Esophagus muscularis mucosa (tissue), 4 donors: ENCODE measurements at places on chromosomes 2 and 18.
A peak's percentile ranks its signal among the peaks of the same experiment; 100 is the strongest.

DNA sequence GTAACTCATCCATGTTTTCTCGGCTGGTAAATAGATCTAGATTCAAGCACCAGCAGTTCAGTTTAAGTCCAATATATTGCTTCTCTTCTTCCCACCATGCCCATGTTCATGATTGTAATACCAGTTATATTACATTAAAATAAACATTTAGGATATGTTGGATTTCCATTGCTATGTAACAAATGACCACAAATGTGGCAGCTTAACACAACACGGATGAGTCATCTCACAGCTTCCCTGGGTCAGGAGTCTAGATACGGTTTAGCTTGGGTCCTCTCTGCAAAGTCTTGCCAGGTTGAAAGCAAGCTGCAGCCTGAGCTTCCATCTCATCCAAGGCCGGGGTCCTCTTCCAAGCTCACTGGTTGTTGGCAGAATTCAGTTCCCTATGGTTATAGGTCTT is 39.4 kb upstream of the SMAD2 start:
- no peak for DNase-seq

GRCh38 chr2:84808279-84808678 is 72.6 kb downstream of the TRABD2A start:
- DNase-seq = no peak

GRCh38 chr18:66731890-66732289 is 128.0 kb upstream of the CDH19 start:
- DNase-seq = no peak

DNA sequence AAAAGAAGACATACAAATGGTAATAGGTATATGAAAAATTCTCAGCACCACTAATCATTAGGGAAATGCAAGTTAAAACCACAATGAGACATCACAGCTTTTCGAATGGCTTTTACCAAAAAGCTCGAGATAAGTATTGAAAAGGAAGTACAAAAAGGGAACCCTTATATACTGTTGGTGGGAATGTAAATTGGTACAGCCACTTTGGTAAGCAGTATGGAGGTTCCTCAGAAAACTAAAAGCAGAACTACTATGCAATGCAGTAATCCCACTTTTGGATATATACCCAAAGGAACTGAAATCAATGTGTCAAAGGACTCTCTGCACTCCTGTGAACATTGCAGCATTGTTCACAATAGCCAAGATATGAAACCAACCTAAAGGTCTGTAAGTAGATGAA is 107.5 kb upstream of the SPATS2L start:
- no peak for DNase-seq

- peak; percentile 24 for DNase-seq
Observed at GRCh38 chr2:60596411-60596810, 43.0 kb upstream of the BCL11A start.

- DNase-seq = no peak
Observed at GRCh38 chr2:58870704-58871103, 629.6 kb upstream of the FANCL start.

DNA sequence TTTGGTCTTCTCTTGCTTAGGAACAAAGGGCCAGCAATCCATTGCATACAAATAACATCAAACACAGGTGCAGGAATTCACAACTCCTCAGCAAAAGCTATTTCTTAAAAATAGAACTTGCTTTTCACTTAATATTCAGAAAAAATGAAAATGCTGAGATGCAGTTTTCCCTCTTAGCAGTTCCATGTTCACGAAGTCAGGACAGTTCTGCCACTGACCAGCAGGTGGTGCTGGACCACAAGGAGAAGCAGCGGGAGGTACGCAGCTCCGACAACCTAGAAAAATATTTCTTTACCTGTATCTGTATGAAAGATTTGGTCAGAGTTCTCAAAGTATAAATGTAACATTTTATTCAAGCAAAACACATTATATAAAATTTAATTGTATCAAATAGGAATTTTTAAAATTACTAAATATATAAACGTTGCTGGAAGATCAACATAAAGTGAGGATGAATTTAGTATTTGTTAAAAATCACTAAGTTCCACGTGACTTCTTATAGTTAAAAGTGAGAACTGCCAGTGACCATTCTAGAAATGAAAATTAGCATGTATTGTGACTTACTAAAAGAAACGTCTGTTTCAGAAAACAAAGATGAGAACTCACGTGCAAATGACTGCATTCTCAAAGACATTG is 48.8 kb downstream of the ADNP2 start:
- DNase-seq = no peak

- no peak for DNase-seq
Observed at GRCh38 chr18:55405893-55406406, 182.0 kb downstream of the TCF4 start.

- DNase-seq = no peak
Observed at GRCh38 chr2:30355306-30355705, 91.7 kb upstream of the LCLAT1 start.

GRCh38 chr18:49521216-49521835 is 34.3 kb upstream of the C18orf32 start:
- peak; percentile 72 for DNase-seq

GRCh38 chr2:238855891-238856580 is 8.2 kb downstream of the TWIST2 start:
- no peak for DNase-seq

GRCh38 chr2:117058366-117058765 is 756.1 kb upstream of the DDX18 start:
- DNase-seq = peak; percentile 34

DNA sequence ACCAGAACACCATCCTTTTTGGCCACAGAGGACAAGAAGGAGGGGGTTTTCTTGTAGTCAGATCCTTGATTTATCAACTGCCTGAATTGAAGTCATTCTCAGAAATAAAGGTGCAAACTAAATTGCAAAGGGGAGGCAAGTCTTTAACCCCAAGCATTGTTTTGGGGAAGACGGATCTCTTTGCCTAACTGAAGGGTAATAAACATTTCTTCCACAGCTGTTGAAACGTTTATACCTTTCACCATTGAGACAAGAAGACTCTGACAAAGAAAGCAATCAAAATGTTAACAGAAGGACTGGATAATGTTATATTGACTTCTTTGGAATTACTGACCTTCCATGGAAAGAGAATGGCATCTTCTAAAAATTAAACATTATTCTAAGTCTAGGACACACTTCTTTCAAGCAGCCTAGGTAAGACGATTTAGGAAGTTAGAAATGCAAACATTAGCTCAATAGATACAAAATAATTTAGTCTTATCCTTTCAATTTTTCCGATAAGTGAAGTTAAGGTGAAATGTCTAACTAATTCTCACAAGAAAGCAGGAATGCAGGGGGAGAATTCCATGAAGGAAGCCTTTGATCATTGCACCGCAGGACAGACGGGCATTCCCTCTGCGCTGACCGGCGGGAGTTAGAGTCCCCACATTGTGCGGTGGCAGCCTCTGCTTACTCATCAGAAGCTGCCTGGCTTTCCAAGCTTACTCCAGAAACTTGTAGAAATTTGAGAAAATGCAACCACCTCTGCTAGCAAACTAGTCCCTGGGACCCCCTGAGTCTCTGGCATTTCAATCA is 69.4 kb upstream of the COPS8 start:
- no peak for DNase-seq

- DNase-seq = no peak
Observed at GRCh38 chr2:205133544-205133943, 548.8 kb upstream of the NRP2 start.

DNA sequence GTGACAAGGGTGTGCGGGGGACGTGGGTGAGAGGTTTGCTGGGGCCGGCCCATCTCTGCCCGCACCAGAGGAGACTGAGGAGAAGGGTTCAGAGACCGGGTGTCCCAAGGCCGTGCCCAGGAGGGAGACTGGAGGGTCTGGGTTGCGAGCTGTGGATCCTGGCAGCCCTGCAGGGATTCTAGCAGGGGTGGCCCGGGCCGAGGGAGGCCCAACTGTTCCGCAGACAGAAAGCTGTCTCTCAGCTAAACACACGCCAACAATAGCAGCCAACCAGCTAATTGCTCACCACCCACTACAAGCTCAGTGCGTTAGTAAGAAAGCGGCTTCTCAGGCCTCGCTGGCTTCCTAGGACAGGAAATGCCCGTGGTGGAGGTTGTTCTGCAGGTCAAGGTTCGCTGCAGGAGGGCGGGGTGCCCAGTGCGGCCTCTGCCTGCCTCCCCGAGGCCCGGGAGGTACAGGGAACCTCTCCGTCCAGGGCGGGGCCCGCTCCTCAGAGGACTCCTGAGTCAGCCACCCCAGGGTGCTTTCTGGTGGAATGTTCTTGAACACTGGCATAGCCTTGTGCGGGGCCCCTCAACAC is 282.0 kb upstream of the PXDN start:
- DNase-seq = no peak

DNA sequence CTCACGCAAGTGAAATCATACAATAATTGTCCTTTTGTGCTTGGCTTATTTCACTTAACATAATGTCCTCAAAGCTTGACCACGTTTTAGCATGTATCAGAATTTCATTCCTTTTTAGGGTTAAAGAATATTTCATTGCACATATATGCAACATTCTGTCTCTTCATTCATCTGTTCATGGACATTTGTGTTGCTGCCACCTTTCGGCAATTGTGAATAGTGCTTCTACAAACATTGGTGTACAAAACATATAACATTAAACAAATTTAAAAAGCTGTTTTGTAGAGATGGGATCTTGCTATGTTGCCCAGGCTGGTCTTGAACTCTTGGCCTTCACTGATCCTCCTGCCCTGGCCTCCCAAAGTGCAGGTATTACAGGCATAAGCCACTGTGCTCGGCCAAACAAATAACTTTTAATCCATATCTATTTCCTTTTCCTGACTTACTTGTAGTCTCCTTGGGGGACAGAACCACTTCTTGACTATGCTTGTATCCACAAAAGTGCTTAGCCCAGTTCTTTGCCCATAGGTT is 209.3 kb downstream of the SLC4A3 start:
- no peak for DNase-seq

- no peak for DNase-seq
Observed at GRCh38 chr18:45702708-45703265, 21.2 kb upstream of the SLC14A1 start.

DNA sequence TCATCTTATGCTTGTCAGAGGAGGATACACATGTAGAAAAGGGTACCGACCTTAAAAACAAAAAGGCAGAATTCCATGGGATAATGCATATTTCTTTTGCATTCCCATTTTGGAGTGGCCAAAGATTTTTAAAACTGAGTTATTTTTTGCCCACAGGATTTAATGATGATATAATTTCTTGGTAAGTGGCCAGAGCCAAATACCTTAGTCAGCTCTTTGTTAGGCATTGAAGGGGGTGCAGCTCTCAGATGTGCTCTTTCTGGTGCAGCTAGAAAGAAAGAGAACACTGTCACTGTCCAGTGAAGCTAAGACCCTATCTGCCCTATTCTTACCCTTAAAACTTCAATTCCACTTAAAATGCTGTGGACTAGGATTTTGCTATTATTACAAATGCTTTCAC is 10.8 kb downstream of the COQ10B start:
- no peak for DNase-seq

DNA sequence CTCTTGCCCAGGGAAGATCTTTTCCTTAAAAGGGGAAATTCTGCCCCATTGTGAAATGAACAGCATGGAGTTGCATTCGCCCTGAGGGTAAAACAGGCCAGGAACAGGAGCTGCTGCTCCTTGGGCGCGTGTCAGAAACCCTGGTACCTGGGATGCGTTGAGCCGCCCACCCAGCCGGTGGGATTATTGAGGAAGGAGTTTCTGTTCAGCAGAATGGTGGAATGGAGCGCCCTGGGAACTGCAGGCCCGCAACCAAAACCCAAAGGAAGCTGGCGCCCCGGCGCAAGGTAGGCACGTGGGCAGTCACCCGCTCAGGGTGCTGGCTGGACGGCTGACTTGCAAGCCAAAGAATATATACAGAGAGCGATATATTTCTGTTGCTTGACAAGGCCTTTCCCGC is 73.5 kb downstream of the MTCL1 start:
- no peak for DNase-seq

DNA sequence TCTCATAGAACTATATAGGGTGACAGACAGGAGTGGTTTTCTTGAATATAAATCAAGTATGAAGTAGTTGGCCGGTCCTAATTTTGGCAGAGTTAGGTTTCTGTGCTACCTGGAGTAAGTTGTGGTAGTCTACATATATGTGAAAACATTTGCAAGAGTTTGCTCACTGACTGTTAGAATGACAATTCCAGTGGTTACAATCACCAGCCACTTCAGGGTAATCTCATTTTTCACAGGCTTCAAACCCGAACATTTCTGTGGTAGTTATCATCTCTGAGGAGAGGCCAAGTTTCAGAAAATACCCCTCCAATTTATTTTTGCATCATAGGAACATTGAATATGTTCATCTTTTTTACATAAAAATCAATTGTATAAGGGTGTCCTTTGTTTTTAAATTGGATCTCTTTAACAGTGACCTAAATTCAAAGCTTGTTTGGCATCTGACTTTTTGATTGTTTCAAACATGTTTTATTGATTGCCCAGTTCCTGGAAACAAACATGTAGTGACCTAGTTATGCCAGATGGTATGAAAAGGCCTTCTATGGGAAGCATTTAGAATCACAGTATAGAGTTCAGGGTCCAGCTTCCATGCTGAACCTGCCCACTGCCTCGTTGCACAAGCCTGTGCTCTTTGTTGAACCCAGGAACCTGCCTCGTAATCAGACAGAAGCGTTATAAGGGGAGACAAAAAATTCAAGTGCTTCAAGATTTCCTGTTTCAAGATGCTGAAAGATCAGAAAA is 250.6 kb downstream of the LTBP1 start:
- DNase-seq = peak; percentile 64

DNA sequence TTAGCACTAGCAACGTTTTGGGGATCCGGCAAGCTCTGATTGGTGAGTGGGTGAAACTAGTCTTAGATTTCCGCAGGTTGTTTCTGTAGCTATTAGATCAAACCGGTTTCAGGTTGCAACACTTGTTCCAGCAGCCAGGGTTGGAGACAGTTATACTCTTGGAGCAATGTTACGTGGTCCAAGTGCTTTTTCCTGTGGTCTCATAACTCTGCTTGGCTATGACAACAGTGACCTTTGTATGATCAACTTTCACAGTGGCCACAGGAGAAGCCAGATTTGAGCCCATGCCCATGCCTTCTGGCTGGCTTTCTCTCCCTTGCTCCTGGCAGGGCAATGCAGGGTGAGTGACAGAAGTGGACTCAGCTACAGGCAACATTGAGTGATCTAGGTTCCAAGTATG is 84.5 kb upstream of the TAF1B start:
- DNase-seq = no peak

GRCh38 chr2:70132244-70133126 is 45.2 kb downstream of the PCBP1 start:
- DNase-seq = no peak

GRCh38 chr2:144357623-144358373 is 162.1 kb downstream of the ZEB2 start:
- no peak for DNase-seq

- DNase-seq = peak; percentile 17
Observed at GRCh38 chr2:15909157-15909556, 31.2 kb upstream of the MYCN start.
